Activated naive CD4-positive, alpha-beta T cell (primary cell): ENCODE measurements at places on chromosomes 5 and 9.

DNA sequence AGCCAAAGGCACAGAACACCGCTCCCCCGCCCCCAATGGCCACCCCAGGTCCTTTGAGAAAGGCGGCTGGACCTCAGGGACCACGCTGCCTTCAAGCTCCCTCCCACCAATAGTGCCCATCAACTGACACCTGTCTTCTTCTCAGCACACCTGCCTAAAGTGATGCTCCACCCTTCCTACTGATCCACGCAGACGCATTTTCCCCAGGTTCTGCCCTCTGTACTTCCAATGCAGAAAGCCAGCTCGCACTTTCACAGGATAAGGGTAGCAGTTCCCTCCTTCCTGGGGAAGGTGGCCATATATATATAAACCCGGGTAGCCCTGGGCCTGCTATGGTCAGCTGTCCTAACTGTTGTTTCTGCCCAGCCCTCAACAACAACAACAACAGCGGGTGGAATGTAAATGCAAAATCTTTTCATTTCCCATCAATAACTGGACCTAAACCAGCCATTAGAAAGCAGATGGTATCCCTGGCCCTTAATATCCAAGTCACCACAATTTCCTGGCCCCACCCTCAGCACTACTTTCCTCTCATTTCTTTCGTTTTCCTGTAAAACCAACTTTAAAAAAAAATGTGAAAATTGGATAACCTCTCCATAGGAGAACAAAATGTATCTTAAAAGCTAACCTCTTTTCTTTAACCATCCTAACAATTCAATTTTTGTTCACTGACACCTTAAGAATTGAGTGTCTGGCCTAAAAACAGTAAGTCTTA lies 1.7 kb downstream of the GOLM1 start:
- DNase-seq: no peak

DNA sequence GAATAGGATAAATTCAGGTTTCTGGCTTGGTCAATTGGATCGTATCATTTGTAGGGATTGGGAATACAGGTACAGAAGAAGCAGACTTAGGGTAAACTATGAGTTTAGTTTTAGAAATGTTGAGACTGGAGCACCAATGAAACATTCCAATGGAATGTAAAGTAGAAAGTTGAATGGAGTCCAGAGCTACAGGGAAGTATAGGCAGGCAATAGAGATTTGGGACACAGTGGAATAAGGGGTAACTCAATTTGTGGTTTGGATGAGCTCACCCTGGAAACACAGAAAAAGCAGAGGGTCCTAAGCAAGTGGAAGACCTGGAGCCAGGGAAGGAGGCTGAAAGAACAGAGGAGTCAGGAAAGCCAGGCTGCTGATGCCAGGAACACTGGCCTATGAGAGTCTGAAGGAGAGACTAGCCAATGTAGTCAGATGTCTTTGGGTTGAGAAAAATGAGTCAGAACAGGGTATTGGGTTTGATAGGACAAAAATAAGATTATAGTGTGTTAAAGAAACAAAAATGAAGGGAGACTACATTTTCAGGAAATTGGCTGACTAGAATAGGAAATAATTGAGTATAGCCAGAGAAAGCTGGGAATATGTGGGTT lies 72.8 kb downstream of the STARD4 start:
- no peak for DNase-seq

DNA sequence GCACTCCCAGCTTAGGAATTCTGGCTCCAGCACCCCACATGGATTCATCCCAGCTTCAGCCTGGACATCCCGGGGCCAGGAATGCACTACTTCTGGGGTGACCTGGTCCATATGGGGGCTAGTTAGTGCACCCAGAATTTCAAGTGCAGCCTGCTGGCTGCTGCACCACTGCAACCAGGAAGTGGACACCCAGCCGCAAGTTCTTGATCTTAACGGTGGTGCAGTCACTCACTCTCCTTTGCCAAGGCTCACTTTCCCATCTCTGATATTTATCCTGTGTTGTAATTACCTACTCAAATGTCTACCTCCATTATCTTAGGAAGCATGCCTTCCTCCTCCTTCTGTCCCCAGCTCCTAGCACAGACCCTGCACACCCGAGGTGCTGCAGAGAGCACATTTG lies 26.2 kb upstream of the RAB14 start:
- no peak for DNase-seq

DNA sequence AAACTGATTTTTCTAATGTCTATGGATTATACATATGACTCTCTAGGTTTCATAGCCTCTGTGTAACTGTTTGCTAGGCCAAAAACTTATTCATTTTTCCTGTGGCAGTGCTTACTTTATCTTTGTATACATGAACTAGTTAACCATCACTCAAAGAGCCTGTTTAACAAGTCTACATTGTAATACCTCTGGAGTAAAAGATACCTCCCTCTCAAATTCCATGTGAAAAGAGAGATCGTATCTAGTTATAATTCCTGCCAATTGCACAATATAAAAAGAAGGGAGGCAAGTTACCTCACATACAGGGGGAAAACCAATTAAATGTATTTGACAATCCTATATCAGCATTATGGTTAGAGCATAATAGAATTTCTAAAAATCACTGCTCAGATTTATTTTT lies 271.9 kb upstream of the ST8SIA4 start:
- DNase-seq: no peak

- no peak for DNase-seq
Observed at GRCh38 chr5:39506211-39506610, 81.4 kb upstream of the DAB2 start.

- DNase-seq: no peak
Observed at GRCh38 chr5:68331192-68332079, 115.9 kb downstream of the PIK3R1 start.

- no peak for DNase-seq
Observed at GRCh38 chr5:40578501-40579451, 100.9 kb upstream of the PTGER4 start.

DNA sequence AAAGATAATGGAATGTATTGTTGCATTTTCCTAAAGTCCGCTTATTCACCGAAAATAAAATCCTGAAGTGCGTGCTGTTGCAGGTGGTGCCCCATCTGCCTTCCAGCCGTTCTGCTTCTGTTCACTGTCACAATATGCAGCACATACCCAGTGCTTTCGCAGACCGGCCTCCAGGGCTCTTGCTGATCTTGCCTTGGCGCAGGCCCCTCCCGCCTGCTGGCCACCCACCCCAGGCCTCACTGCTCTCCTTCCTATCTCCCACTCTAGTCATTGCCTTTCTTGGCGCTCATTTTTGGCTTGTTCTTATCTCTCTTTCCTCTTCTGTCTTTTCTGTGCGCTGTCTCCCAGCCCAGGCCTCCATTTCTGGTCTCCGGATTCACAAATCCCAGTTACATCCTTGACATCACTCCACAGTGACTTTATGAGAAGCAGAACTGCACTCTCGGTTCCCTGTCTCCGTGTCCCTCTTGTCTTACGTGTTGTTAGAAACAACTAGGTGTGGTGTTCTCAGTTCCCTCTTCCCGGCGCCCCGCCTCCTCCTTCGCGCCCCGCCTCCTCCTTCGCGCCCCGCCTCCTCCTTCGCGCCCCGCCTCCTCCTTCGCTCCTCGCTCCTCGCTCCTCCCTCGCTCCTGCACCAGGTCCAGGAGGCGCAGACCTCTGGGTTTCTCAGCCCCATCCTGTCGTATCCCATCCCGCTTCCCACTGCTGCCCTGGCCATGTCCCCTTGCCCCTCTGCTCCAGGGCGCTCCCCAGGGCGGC lies 201.7 kb upstream of the OTULINL start:
- no peak for DNase-seq

GRCh38 chr5:63931836-63932235 lies 30.4 kb downstream of the HTR1A start:
- DNase-seq: no peak

- no peak for DNase-seq
Observed at GRCh38 chr9:8653855-8654254, 854.3 kb upstream of the DMAC1 start.

DNA sequence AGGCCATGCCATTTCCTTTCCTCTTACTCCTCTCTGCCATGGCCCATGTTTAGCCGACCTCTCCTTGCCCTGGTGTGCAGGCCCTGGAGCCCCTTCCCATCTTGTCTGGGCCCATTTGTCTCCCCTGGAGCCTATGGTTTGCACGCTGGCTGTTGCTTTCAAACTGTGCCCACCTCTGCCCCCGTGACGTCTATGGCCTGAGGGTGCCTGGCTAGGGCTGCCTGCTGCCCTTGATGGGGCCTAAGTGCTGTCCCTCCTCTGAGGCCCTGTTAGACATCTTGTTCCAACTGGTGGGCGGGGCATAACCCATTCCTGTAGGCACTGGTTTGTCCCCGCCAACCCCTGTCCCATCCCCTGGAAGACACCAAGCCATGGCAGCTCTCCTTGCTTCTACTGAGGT lies 22.7 kb upstream of the ENHO start:
- no peak for DNase-seq

- DNase-seq: no peak
Observed at GRCh38 chr9:128072144-128073021, 4.4 kb downstream of the SLC25A25 start.

DNA sequence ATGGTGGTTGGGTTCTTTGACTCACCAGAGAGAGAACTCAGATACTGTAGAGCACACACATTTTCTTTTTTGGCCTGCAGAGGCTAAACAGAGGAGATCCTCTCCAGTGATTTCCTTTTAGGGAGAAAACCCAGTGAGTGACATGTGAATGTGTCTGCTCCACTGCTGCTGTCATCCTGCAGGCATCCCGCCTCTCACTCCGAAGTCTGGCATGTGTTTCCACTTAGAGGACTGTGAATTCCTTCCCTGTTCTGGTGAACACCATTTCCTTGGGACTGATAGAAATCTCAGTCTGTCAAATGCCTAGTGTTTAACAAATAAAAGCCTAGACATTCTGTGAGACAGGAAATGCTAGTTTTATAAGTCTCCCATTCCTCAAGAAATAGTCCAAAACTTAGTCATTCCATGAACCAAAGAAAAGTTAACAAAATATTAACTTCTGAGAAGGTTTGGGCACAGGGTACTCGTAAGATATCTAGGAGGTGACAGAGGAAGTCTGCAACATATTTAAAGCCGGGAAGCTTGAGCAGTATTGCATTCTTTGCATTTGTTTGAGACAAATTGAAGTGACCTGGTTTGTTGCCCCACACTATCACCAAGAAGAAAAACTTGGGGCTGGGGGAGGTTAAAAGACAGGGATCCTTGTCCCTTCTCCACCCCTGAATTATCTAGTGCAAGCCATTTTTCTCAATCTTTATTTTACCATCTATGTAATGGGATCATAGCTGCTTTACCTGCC lies 74.9 kb upstream of the NIPAL4 start:
- no peak for DNase-seq

DNA sequence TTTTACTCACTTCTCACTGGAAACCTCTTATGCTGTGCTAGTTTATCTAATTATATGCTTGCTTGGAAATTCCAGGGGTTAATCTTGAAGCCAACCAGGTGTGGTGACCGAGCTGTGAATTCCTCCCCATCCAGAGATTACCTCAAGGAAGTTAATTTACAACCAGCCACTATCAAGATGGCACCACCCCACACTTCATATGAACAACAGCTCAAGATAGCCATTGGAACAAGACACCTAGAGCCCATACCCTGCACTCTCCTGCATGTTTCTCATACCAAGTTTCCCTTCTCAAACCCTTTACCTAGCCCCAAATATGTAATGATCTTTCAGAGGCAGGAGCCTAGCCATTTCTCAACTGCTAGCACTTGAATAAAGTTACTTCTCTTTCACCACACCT lies 2156.9 kb upstream of the C9orf72 start:
- DNase-seq: no peak

DNA sequence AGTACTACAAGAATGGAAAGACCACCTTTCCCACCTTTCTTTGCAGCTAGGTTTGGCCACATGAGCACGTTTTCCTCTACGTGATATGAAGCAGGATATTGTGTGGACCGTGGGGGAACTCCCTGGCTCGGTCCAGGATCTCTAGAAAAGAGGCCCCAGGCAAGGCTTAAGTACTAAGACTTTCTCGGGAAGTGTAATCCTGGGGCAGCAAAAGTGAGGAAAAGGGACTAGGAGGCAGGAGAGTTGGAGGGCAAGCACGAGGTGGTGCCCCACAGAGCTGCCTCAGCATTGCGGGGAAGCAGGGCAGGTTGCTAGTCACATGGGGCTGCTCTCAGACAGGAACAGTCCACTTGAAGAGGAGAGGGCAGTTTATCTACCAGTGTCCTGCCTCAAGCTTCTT lies 235.1 kb downstream of the GADD45G start:
- DNase-seq: no peak

- DNase-seq: no peak
Observed at GRCh38 chr9:111034170-111034897, 3.9 kb downstream of the LPAR1 start.

DNA sequence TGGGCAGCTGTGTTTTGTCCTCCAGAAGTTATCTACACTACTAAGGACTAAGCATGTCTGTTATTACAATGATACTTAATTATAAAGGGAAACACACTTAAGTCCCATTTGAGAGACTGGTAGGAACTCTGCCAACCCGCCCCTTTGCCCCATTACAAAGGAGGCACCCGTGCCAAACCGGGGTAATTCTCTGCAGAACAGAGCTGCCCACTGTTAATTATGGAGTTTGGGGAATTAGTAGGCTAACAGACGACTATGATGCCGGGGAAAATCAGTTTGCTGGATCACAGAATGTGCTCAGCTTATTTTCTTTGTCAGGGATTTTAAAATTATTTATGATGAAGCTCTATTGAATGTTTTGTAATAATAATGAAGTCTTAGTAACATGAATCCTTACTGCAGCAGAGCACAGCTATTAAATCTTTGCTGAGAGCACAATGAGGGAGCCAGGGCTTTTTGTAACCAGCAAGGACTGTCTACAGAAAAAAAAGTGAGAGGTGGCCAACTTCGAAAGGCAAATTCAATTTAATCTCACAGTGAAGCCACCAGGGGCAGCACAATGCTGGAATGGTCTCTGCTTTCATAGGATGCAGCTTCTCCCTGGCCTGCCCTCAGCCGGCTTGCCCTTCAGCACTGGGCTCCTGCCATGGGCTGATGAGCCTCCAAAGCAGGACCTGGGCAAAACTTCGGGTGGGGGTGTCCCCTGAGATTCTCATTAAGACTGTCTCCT lies 134.5 kb downstream of the GNAQ start:
- DNase-seq: no peak

- DNase-seq: no peak
Observed at GRCh38 chr9:38163518-38163917, 94.5 kb upstream of the SHB start.

DNA sequence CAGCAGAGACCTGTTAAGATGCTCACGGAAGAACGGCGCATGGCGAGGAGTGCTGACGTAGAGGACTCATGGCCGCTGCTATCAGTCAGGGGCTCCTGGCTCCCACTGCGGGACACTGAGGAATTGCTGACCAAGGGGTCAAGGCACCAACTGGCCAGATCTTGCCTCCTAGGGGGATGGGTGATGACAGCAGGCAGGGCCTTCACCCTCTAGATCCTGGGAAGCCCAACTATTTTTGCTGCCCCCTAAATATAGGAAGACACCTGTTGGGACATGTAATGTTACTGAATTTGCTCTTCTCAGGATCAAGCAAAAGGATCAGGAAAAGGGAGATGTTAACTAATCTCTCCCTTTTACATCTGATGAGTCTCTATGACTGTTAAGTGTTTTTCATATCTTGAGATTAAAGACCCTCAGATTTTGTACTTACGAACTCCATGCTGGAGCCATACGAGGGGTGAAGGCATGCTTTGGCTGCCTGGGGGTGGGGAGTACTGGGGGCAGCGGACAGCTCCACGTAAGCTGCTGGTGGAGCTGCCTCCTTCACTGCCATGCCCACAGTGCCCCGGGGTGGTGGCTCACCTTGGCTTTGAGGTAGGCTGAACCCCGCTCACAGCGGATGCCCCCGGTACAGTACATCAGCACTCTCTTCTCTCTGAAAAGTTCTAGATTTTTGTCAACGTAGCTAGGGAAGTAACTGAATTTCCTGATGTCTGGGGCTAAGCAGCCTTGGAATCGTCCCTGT lies 28.1 kb downstream of the TSTD2 start:
- no peak for DNase-seq

- DNase-seq: no peak
Observed at GRCh38 chr5:5800801-5801761, 378.6 kb downstream of the ICE1 start.

GRCh38 chr5:62093976-62094375 lies 212.0 kb upstream of the KIF2A start:
- no peak for DNase-seq
